Left kidney (tissue), 8 donors: ENCODE measurements at places on chromosomes 12 and 14.

- no peak for DNase-seq
These were observed 254.6 kb downstream of the FBXL14 start for GRCh38 chr12:1339618-1340319.

- DNase-seq = no peak
These were observed 106.6 kb downstream of the BRMS1L start for GRCh38 chr14:35932659-35933159.

DNA sequence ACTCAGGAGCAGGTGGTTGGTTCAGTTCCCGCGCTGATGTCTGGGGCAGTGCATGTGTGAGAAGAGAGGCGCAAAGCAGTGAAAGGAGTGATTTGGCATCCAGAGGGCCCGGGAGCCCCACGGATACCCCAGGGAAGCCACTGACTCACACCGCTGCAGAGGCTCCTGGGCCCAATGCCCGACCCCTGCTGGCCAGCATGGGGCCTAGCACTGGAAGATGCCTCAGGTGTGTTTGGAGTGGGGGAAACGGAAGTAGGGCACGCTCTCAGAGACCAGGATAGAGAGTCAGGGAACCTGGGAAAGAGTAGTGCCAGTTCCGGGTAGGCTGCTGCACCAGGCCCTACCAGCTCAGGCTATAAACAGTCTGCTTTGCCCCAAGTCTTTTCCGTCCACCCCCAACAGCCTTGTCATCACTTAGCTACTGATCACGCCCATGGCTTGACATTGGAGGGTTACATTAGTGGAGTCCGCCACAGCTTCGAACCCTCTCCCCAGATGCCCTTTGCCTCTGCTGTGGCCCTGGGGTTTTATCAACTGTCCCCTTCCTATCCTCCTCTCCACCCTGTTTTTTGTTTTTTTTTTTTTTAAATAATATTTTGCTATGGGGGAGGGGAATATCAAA is 9.5 kb upstream of the CSAD start:
- DNase-seq = peak; percentile 19

DNA sequence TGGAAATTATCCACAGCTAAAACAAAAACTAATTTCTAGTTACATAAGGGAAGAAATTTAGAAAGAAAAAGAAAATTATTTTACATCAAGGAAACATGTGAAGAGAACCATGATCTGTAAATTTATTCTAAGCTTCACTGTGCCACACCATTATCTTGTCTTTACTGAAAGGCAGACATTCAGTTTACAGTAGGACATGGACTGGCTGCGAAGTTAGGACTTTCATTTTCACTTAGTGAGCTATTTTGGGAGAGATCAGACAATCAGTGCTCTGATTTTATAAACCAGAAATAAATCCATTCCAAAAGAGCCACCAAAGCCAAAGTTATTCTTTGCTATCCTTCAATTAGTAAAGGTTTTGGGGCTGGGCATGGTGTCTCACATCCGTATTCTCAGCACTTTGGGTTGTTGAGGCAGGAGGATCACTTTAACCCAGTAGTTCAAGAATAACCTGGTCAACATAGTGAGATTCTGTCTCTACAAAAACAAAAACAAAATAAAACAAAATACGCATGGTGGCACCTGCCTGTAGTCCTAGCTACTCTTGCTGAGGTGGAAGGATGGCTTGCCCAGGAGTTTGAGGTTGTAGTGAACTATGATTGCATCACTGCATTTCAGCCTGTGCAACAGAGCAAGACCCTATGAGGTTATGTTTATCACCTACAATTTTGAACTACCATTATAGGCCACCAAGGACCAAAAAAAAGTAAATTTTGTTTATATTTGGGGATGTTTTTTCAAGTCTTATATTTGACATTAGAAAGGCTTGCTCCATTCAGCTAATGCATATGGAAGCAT is 1084.8 kb upstream of the ATXN7L3B start:
- DNase-seq = no peak

- DNase-seq = peak; percentile 34
These were observed 1.2 kb downstream of the WNT5B start for GRCh38 chr12:1630133-1630826.

DNA sequence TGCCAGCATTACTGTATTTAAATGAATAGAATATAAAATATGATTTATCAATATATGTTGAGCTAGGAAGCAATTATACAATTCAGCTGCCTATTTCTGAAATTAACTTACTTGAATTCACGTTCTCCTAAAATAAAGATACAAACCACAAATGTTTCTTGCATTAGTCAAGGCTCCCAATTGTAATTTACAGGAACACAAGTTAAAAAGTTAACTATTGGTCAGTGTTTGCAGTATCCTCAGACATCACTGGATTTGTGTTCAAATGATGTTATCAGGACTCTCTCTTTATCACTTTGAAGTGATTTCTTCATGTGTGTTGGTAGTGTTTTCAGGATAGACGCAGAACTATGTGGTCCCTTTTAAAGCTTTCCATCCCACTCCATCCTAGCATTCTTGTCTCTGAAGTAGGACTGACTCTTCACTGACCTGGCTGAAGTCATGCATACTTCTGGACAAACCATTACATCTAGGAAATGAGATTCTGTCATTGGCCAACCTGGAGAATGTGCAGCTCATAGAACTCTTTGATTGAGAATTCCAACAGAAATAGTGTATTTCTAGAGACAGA is 156.1 kb downstream of the KICS2 start:
- DNase-seq = no peak
